ENCODE measurements at places on chromosomes 5 and 9. TPM values are rescaled to one million over a fixed set of nuclear protein-coding genes. Genes with fewer than 3 reads are reported as not detected.
A peak's percentile ranks its signal among the peaks of the same experiment; 100 is the strongest.

The OR5C1 gene
- not detected for total RNA-seq

The FGF10 gene
- 7.8 TPM for total RNA-seq

The CHSY3 gene
- 6.3 TPM for total RNA-seq

The LCN9 gene
- total RNA-seq: not detected

The SOX30 gene
- 0.09 TPM for total RNA-seq

The FCN2 gene
- 0.18 TPM for total RNA-seq

The ITGA1 gene
- 36.5 TPM for total RNA-seq

The NEUROG1 gene
- total RNA-seq: not detected

The PTGDS gene
- 8.4 TPM for total RNA-seq

The SLC6A7 gene
- 0.35 TPM for total RNA-seq

DNA sequence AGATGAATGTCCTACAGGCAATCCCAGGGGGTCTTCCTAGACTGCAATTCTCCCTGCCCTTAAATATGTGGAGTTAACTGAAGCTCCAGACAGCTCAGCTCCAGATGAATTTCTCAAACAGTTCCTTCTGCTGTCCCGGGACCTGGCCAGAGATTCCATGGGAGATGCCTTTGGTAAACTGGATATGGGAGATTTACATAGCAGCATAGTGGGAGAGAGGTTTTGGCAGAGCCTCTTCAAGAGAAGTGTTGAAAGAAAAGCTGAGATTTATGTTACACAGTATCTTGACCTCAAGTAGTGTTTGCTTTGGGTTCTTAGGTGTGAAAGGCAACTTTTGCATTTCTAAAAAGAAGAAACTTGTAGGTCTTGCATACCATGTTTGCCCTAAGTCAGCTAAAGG is 364.9 kb downstream of the ARRDC3 start:
- no peaks in the 10 kb centered on the region for H3K4me1 ChIP-seq
- no peaks in the 10 kb centered on the region for H3K36me3 ChIP-seq
- no peaks in the 10 kb centered on the region for H3K27me3 ChIP-seq
- no peak for DNase-seq

DNA sequence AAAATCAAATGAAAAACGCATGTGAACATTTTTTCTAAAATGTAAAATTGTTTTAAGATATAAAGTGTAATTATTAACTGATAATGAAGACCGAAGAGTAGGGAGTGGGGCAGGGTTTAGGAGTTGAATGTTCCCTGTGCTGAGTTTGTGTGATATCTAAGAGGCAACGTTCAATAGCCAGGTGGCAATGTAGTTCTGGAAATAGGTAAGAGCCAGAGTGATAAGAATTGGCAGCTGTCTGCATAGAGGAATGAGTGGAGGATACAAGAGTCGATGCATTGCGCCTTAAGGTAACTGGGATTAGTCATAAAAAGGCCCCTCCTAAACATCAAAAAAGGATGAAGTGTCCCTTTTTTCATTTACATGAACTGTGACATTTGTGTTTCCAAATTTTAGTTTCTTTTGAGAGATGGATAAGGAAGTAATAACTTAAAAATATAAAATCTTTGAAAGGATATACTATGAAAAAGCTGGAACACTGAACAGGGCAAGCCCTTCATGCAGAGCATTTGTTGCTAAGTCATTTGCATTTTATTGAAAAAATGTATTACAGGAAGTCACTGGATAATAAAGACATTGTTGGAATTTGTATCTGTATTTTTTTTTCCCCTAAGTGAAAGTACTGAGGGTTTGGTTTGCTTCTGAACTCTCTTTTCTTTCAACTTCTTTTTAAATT is 659.3 kb downstream of the ACTL7B start:
- no peak overlapping the region for H3K27ac ChIP-seq
- no peaks in the 10 kb centered on the region for H3K36me3 ChIP-seq
- H3K27me3 ChIP-seq: no peaks in the 10 kb centered on the region
- H3K4me3 ChIP-seq: no peak overlapping the region
- no peak for DNase-seq
- no peaks in the 10 kb centered on the region for H3K4me1 ChIP-seq

DNA sequence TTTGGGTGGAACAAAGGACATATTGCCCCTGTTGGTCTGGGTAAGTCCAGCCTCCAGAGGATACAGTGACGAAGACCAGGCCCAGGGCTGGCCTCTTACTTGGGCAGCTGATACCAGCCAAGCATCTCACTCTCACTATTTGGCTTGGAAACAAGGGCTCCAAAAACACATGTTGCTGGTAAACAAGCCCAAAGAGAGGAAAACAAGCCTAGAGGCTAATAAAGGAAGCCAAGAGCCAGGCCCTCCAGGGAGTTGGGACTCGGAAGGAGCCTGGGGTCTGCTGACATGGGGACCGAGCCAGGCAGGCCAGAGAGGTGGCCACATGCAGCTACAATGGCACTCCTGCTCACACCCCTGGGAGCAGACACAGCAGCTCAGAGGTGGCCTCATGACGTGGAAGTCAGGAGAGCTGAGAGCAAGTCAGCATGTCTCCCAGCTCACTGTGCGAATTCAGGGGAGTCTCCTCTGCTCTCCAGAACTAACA is 5.7 kb downstream of the SPARC start:
- H3K27me3 ChIP-seq: no peaks in the 10 kb centered on the region
- peaks cover 64% of the 10 kb centered on the region for H3K36me3 ChIP-seq
- peaks cover 73% of the 10 kb centered on the region for H3K4me1 ChIP-seq
- DNase-seq: no peak
- H3K27ac ChIP-seq: peak overlapping the region; percentile 89

DNA sequence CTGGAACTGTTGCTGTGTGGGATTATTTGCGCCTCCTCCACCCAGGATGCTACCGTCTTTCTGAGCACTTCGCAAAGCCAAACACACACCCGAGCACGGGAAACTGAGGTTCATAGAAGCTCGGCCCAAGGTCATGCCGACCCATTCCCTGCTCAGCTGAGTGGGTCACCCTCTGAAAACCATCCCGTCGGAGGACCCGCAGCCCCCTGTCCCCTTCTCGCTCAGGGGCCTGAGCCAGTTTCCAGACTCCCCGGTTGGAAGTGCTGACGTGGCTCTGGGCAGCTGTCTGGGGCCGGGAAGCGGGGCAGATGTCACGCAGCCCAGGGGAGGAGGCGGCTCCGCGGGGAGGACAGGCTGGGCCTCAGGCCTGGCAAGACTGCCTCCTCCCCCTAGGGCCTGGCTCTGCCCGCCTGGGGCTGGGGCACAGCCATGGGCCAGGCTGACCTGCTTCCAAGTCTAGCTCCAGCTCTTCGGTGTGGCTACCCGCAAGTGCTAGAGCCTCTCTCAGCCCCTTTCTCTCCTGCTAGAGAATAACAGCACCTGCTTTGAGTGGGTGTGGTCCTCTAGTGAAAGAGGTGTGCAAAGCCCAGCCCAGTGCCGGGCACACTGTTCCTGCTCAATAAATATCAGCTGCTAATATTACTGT is 9.9 kb upstream of the CXXC5 start:
- H3K27ac ChIP-seq: peak overlapping the region; percentile 95
- no peaks in the 10 kb centered on the region for H3K27me3 ChIP-seq
- peak; percentile 94 for DNase-seq
- peaks cover 91% of the 10 kb centered on the region for H3K4me1 ChIP-seq

DNA sequence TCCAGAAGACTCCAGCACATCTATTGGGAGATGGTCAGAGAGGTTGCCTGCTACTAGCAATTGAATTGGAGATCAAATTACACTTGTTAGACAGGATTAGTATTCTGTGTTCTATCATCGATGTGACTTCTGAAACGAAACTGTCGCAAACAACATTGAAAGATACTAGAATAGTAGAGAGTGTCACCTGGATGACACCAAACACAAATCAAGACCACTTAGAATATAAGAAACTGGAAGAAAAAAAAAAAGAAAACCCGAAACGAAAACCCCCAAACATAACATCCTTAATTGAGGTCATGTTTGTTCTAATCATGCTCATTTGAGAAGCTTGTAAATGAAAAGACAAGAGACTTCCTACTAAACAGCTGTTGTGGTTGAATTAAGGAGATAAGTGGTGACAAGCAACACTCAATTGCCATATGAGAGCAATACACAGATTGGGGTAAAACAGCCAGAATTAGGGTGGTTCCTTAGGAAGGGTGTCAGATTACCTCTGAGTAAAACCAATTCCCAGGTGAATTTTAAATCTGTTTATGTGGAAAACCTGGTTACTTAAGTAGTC is 97.6 kb downstream of the BASP1 start:
- no peak overlapping the region for H3K4me3 ChIP-seq
- no peak overlapping the region for H3K27ac ChIP-seq
- H3K36me3 ChIP-seq: no peaks in the 10 kb centered on the region
- no peaks in the 10 kb centered on the region for H3K27me3 ChIP-seq

DNA sequence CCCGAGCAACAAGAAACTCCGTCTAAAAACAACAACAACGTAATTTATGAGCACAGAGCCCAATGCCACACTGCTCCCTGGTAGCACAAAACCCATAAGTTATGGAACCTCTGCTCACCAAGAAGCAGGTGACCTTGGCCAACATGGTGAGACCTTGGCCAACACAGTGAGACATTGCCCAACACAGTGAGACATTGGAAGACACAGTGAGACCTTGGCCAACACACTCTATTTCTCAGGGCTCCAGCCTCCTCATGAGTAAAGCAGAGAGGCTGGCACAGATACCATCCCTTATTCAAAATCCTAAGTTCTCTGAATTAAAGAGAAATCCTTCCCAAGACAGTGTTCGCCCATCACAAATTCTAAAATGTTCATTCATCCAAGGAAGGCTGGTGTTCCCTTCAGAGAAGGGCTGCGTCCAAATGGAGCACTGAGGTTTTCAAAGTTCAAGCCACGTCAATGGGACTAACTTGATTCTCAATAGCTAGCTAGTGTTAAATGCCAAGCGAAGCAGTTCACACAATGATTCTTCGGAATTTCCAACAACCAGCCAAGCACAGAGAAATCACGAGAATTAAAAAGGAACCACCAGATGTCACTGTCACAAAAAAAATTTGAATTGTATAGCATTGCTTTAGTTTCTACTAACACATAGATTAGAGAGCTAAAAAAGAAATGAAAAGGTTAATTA is 29.5 kb downstream of the TTC39B start:
- DNase-seq: peak; percentile 74
- no peak overlapping the region for H3K27ac ChIP-seq
- no peak overlapping the region for H3K4me3 ChIP-seq
- H3K4me1 ChIP-seq: no peaks in the 10 kb centered on the region
- no peaks in the 10 kb centered on the region for H3K36me3 ChIP-seq

DNA sequence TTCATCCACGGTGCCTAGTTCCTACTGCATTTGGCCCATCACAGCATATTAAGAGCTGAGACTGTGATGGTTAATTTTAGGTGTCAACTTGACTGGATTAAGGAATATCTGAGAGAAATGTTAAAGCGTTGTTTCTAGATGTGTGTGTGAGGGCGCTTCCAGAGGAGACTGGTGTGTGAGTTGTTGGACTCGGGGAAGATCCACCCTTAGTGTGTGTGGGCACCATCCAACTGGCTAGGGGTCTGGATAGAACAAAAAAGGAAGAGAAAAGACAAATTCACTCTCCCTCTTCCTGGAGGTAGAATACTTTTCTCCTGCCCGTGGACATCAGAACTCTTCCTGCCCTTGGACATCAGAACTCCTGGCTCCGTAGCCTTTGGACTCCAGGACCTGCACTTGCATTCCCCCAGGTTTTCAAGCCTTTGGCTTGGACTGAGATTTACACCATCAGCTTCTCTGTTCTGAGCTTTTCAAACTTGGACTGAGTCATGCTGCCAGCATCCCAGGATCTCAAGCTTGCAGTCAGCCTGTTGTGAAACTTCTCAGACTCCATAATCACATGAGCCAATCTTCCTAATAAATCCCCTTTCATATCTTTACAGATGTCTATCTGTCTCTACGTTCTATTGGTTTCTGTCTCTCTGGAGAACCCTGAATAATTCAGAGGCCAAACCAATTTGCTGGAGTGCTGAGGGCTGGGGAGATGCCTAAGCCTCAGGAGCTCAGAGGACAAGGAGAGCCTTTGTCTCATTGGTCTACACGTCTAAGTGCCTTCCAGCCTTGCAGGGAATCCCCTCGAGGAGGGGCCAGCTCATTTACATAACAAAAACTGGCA is 164.5 kb downstream of the DCP2 start:
- no peak overlapping the region for H3K4me3 ChIP-seq
- DNase-seq: peak; percentile 37
- no peaks in the 10 kb centered on the region for H3K36me3 ChIP-seq
- H3K27ac ChIP-seq: no peak overlapping the region

GRCh38 chr9:21720758-21721157 is 81.7 kb upstream of the MTAP start:
- no peaks in the 10 kb centered on the region for H3K27me3 ChIP-seq
- no peak overlapping the region for H3K4me3 ChIP-seq
- no peak for DNase-seq

GRCh38 chr5:14721990-14722656 is 57.6 kb downstream of the OTULIN start:
- H3K4me3 ChIP-seq: no peak overlapping the region
- DNase-seq: no peak
- no peak overlapping the region for H3K27ac ChIP-seq

- peak overlapping the region; percentile 41 for H3K4me3 ChIP-seq
- no peak overlapping the region for H3K27ac ChIP-seq
- H3K4me1 ChIP-seq: peaks cover 8% of the 10 kb centered on the region
- peak; percentile 68 for DNase-seq
- no peaks in the 10 kb centered on the region for H3K36me3 ChIP-seq
Measured at GRCh38 chr5:171336521-171337209, 27.6 kb downstream of the TLX3 start.

DNA sequence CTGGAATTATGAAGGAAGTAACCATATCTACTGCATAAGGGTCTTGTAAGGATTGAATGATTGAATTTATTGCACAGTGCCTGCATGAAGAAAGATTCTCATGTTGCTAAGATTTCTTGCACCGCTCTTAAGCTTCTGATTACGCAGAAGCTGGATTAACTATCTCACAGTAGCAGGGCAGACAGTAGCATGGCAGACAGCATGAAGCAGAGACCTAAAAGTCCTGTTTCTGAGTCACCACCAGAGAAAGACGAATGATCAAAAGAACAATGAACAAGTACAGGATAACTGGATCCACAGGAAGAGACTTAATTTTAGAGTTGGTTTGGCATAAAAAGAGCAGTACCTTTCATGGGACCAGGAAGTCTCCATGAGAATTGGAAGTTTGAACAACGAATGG is 142.4 kb downstream of the MAPKAP1 start:
- no peaks in the 10 kb centered on the region for H3K36me3 ChIP-seq
- no peaks in the 10 kb centered on the region for H3K27me3 ChIP-seq
- H3K27ac ChIP-seq: no peak overlapping the region

DNA sequence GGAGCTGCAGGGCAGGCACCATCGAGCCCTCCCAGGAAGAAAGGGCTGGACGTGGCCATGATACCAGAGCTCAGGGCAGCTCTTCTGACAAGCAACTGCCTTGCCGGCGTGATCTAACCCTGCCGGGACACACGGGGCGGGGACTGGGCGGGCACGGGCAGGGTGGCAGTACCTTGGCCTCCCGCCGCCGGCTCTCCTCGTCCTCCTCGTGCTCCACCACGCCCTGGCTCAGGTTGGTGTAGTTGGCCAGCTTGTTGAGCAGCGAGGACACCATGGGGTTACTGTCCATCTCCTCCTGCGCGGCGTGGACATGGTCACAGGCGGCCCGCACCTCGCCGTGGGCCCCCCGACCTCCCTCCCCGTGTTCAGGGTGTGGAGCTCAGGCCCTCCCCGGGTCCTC is 18.5 kb downstream of the SLC12A7 start:
- no peak for DNase-seq
- no peak overlapping the region for H3K27ac ChIP-seq
- peaks cover 11% of the 10 kb centered on the region for H3K27me3 ChIP-seq

GRCh38 chr5:42894057-42894456 is 82.4 kb upstream of the SELENOP start:
- no peak overlapping the region for H3K4me3 ChIP-seq
- H3K27me3 ChIP-seq: no peaks in the 10 kb centered on the region
- H3K4me1 ChIP-seq: no peaks in the 10 kb centered on the region

Data from muscle of leg (tissue), 16 donors.